ENCODE measurements at places on chromosomes 12 and 14.

DNA sequence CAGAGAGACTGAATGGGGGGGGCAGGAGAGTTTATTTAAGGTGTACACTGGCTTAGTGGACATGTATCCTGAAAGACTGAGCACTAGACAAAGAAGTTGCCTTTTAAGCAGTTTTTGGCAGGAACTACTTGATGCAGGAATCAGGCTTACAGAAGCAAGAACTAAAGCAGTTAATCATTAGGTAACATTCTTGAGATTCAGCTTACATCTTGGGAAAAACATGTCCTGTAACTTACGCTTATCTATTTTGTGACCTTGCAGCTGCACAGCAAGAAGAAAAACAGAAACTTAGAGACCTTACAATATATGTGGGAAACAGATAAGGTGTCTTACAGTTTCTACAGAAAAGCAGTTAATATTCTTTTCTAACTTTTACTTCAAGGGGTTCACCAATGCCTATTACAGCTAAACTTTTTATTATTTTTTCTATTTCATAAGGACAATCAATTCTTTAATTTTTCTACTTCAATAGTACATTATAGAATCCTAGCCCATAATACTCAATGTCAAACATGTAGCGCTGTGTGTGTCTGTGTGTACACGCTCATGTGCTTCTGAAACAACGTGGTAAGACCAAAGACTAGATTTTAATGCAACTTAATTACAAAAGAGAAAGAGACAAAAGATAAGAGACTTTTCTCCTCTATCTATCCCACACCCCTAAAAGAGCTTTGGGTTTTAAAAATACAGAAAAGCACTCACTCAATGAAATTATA, 276.9 kb downstream of the PRKD1 start:
- DNase-seq, result no peak

DNA sequence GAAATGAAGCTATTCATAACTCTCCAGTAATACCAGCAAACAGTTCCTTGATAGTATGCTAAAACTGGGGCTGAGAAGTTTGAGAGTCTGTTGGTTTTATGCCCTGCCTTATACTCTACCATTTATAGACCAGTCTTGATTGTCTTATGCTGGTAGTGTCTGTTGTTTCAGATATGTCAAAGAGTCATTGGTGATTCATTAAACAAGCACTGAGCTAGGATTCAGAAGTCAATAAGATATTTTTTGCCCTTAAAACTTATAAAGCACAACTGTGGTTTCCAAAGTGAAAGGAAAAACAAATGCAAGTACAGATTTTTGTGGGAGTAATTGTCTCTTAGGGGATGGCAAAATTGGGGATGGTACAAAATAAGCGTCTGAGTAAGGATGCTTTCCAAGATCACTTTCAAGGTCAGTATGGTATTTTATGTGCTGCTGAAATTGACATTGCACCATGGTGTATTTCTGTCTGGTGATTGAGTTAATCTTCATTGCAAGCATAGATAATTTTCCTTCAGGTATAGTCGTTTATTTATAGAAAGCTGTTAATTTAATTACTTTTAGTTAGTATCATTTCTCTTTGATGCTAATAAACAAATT, 289.5 kb upstream of the E2F7 start:
- DNase-seq, result no peak

DNA sequence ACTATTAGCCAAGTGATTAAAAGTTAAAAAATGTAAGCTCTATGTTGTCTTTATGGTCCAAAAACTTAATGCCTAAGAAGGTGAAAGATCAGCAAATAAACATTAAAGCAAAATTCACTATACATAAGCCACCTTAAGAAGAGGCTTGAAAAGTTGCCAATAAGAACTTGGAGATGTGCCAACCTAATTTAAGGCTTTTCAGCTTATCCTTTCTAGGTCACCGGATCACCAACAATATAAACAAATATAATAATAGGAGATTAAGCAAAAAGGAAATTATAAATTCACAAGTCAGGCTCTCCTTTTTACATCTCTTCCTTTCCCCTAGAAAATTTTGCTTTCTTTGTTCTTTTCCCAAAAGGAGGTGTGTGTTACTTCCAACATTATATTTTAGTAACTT, 30.9 kb downstream of the SLC2A3 start:
- DNase-seq, result no peak

GRCh38 chr14:24957814-24958213, 92.1 kb downstream of the STXBP6 start:
- no peak for DNase-seq

GRCh38 chr12:116697305-116697704, 40.6 kb downstream of the SPRING1 start:
- no peak for DNase-seq

DNA sequence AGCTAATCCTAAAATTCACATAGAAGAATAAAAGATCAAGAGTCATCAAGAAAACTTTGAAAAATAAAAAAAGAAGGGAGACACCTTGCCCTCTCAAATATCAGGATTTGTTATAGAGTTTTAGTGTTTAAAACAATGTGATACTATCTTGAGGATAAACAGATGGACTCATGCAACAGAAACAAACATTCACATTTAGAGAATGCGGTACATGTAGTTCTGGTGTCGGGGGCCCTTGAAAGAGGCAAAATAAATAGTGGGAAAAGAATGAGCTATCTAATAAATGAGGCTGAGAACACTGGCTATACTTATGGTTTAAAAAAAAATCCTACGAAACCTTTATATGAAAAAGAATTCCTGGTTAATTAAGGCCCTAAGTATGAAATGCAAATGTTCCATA, 127.7 kb downstream of the LLPH start:
- no peak for DNase-seq

DNA sequence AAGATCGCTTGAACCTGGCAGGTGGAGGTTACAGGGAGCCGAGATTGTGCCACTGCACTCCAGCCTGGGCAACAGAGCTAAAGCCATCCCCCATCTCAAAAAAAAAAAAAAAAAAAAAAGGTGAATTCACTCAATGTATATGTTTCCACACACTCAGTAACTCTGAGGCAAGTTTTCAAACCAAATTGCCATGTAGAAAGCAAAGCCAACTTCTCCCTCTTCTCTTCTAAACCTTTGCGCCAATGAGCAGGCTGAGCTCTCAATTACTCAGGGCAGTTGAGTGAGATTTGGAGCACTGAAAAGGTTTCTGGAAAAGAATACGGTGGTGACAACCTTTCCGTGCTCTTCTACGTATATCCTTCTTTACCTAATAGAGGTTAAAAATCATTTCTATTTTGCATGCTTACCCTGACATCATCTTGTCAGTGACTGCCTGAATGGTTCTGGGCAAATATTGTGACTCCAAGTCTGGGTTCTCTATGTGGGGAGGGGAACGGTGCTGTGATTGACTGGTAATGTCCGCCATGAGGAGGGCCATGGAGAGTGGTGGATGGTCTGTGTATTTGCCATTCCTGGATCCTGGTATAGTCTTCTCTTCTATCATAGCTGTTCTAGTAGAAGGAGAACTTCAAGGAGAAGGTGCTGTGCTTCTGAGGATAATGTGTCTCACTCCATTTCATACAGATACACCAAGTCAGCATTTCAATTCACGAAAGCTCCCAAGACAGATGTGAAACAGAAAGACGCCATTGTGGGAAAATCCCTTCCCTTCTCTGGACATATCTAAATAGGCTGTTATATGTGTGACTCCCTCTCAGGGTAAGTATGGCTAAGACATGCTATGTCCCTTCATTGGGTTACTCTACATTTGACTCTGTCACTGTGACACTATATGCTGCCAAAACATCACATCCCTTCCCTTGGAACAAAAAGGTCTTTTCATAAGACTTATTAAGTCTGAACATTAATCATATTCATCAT, 46.2 kb upstream of the MED13L start:
- no peak for DNase-seq

- peak; percentile 64 for DNase-seq
These were observed at the start of gene BICD1 for GRCh38 chr12:32106517-32107358. Gene BICD1 (plus strand): TSS chr12:32106847. CDS start chr12:32107332, 485 bp downstream.

GRCh38 chr14:99192830-99193229, 79.2 kb downstream of the BCL11B start:
- DNase-seq, result no peak

DNA sequence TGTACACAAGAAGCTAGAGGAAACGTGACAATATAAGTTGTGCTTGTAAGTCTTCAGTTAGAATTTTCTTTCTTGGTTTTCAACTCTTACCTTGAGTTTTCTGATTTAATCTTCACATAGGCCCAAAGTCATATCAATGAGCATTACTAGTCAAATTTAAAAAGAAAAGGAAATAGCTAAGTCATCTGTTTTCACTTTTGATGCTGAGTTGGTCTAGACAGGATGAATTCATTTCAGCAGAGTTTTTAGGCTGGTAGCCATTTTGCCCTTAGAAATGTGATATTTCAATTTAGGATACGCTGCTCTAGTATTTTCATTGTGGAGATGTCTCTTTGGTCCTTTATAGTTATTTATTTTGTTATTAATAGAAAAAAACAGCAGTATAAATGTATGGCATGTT, 44.6 kb upstream of the KRAS start:
- DNase-seq, result no peak

DNA sequence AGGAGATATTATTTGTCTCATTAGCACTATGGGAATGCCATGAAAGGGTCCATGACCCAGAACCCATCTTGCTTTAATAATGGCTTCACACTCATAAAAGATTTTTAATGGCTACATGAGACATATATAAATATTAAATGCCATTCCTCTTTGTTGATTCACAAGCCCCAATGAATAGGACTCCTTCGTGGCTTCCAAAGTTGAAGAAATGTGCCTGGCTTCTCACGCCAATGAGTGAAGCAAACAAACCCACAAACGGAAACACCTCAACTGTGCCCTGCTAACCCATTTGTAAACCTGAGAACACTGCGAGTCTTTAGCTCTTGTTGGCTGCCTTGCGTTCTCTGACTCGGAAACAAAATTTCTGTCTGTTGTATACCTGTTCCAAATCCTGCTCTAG, 381.7 kb upstream of the DDHD1 start:
- DNase-seq, result no peak

GRCh38 chr12:77442633-77443032, 377.3 kb upstream of the E2F7 start:
- DNase-seq, result no peak

GRCh38 chr12:6367065-6367968, 8.0 kb downstream of the SCNN1A start:
- peak; percentile 30 for DNase-seq

GRCh38 chr12:93786656-93787397, 109.7 kb downstream of the CRADD start:
- DNase-seq, result no peak

DNA sequence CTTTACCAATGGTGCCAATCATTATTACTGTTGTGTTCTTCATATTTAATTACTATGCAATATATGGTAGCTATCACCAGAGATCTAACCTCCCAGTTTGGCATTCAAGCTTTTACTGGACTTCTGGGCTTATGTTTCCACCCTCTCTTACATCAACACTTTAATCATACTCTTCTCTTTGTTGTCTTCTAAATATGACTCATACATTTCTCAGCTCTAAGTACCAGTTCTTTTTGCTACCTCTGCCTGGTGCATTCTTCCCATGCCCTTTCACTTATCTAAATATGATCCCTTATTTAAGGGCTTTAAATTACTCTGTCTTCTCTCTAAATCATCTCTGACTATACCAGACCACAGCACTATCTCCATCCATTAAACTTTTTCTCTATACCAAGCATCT, 246.1 kb upstream of the CCDC196 start:
- DNase-seq, result no peak

GRCh38 chr12:96048393-96048969, 13.1 kb upstream of the LTA4H start:
- DNase-seq, result no peak

DNA sequence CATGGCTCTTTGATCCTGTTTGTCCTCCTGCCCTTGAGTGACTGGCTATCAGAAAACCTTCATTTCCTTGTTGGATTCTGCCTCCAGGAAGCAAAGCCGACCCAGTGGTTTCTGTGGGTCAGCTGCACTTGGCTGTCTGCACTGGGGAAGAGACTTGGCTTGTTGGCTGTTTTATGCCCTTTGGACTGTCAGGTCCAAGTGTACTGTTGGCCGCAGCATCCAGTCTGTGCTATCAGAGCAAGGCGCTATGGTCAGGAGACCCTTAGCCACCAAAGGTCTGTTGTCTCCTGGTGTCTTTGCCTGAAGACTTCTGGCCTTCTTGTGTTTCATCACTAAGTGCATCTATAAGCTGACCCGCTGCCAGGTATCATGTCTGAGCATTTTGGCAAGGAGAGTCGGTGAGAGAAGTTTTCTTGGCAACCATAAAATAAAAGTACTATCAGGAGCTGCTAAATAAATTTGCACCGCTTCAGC, 177.4 kb upstream of the HIF1A start:
- no peak for DNase-seq

GRCh38 chr12:56333679-56334489, at the start of gene PAN2:
Gene PAN2 (minus strand): TSS chr12:56334000. CDS start chr12:56333094, 906 bp downstream.
- DNase-seq, result peak; percentile 87

DNA sequence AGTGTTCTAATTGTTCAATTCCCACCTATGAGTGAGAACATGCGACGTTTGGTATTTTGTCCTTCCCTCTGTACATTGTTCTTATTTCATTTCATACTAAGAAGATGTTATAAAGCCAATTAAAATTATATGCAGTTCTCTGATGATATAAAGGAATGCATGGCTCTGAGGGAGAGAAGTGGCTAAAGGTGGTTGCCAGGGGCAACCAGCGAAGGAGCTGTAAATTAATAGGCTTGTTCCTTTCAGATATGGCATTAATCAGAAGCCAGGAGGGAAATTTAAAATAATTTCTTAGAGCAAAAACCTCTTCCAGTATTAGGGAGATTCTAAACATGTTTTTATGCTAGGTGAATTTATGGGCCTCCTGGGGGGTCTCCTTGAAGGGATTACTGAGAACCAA, 227.8 kb downstream of the TMEM117 start:
- no peak for DNase-seq

- DNase-seq, result no peak
These were observed 154.4 kb downstream of the PTPN11 start for GRCh38 chr12:112573141-112573540.

GRCh38 chr12:45232756-45233372, 17.0 kb downstream of the ANO6 start:
- no peak for DNase-seq

DNA sequence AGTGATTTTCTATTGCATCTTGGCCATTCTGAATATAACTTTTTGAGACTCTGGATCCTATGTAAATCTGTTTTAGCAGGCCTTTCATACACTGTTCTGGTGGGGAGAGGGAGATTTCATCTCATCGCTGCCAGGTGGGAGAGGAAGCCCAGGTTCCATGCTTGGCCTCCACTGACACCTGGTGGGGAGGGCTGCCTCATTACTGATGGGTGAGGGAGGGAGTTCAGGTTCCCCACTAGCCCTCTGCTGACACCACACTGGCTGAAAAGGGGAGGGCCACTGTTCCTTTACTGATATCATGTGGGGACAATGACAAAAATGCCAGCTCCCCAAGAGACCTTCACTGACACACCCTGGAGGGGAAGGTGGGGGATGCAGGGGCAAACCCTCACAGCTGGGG, 2.4 kb upstream of the GALNT8 start:
- DNase-seq, result no peak
